ENCODE measurements at places on chromosomes 7 and 10. TPM values are rescaled to one million over a fixed set of nuclear protein-coding genes. Genes with fewer than 3 reads are reported as not detected.

Gene MLXIPL
- total RNA-seq = 0.58 TPM

Gene FAM25G
- total RNA-seq = not detected

Gene SRI
- total RNA-seq = 58.0 TPM

Gene ITIH2
- total RNA-seq = not detected

Gene AHCYL2
- 13.1 TPM for total RNA-seq

Gene CACNB2
- not detected for total RNA-seq

Gene OPN1SW
- not detected for total RNA-seq

Gene ZNF804B
- not detected for total RNA-seq

Gene IFT22
- total RNA-seq = 1.4 TPM

Gene MSS51
- 3.7 TPM for total RNA-seq

Gene SPDYE5
- total RNA-seq = 0.30 TPM

Gene PRSS2
- total RNA-seq = 47.1 TPM

Gene TFPI2
- total RNA-seq = 0.51 TPM

Gene LRIT1
- total RNA-seq = not detected

Gene ENTPD1
- total RNA-seq = 1.7 TPM

Gene C10orf67
- total RNA-seq = not detected
